Astrocyte (in vitro differentiated cells and primary cell): ENCODE measurements at places on chromosomes 5 and 9. TPM values are rescaled to one million over a fixed set of nuclear protein-coding genes. Genes with fewer than 3 reads are reported as not detected.

The LSM11 gene
- total RNA-seq: 4.4 and 4.7 TPM in 2 replicates

The OR13J1 gene
- not detected in 2 replicates for total RNA-seq

The CDKN2B gene
- 306 and 314 TPM in 2 replicates for total RNA-seq

The ARHGEF37 gene
- total RNA-seq: 1.4 and 2.3 TPM in 2 replicates

The SLCO6A1 gene
- not detected in 2 replicates for total RNA-seq

The KIF20A gene
- 2.7 and 4.7 TPM in 2 replicates for total RNA-seq

The UGCG gene
- total RNA-seq: 130 and 166 TPM in 2 replicates

The DIPK1B gene
- total RNA-seq: 22.4 and 23.2 TPM in 2 replicates

The ACTBL2 gene
- 11.6 and 11.8 TPM in 2 replicates for total RNA-seq

The COL15A1 gene
- total RNA-seq: 5.6 and 11.7 TPM in 2 replicates

The ELAVL2 gene
- 19.1 and 22.2 TPM in 2 replicates for total RNA-seq

The C5orf52 gene
- not detected in 2 replicates for total RNA-seq

The SLC6A19 gene
- total RNA-seq: not detected in 2 replicates

The PCDHB6 gene
- total RNA-seq: 0.50 and 0.70 TPM in 2 replicates

The ZCCHC9 gene
- 22.5 and 24.3 TPM in 2 replicates for total RNA-seq

The BARX1 gene
- total RNA-seq: 0.62 and 0.73 TPM in 2 replicates

The OR2S2 gene
- total RNA-seq: not detected in 2 replicates

The CDC20B gene
- total RNA-seq: 0.11 and 0.17 TPM in 2 replicates

The LVRN gene
- 0.58 and 0.64 TPM in 2 replicates for total RNA-seq

The GPR151 gene
- total RNA-seq: not detected in 2 replicates

The NPR3 gene
- total RNA-seq: 0.50 and 1.1 TPM in 2 replicates

The CER1 gene
- total RNA-seq: 2.2 and 2.8 TPM in 2 replicates

The PRR16 gene
- 8.8 and 9.1 TPM in 2 replicates for total RNA-seq

The CKMT2 gene
- total RNA-seq: 0.18 TPM in 1 of 2 replicates, not detected in the other

The NUTM2F gene
- total RNA-seq: not detected in 2 replicates

The SOX30 gene
- total RNA-seq: 0.14 and 0.19 TPM in 2 replicates

The MLANA gene
- total RNA-seq: not detected in 2 replicates

The FGF10 gene
- total RNA-seq: not detected in 2 replicates

The UQCRQ gene
- total RNA-seq: 382 and 409 TPM in 2 replicates

The GABBR2 gene
- 2.0 and 2.2 TPM in 2 replicates for total RNA-seq

The INSL4 gene
- 0.11 TPM in 1 of 2 replicates, not detected in the other for total RNA-seq

The FOXD1 gene
- total RNA-seq: 13.5 and 16.9 TPM in 2 replicates

The FAM81B gene
- 0.52 and 0.67 TPM in 2 replicates for total RNA-seq

The DAB2IP gene
- 41.4 and 41.7 TPM in 2 replicates for total RNA-seq

The PPP3R2 gene
- total RNA-seq: not detected in 2 replicates

The C5orf58 gene
- total RNA-seq: not detected in 2 replicates

The FRMPD1 gene
- 0.05 and 0.07 TPM in 2 replicates for total RNA-seq

The WHRN gene
- 9.4 and 10.2 TPM in 2 replicates for total RNA-seq

The PRLR gene
- 0.93 and 0.99 TPM in 2 replicates for total RNA-seq

The INVS gene
- 15.3 and 17.5 TPM in 2 replicates for total RNA-seq

The GPR150 gene
- total RNA-seq: 0.14 TPM in 1 of 2 replicates, not detected in the other

The FOXD4L6 gene
- 0.18 TPM in 1 of 2 replicates, not detected in the other for total RNA-seq

The FBXL7 gene
- total RNA-seq: 21.0 and 22.4 TPM in 2 replicates
